HuH-7.5 (cell line): ENCODE measurements at places on chromosomes 3 and 15.

- DNase-seq = no peak
These were observed 6.1 kb downstream of the WNT7A start for GRCh38 chr3:13873818-13874217.

- no peak for DNase-seq
These were observed 51.8 kb downstream of the TRIM71 start for GRCh38 chr3:32869513-32870047.

DNA sequence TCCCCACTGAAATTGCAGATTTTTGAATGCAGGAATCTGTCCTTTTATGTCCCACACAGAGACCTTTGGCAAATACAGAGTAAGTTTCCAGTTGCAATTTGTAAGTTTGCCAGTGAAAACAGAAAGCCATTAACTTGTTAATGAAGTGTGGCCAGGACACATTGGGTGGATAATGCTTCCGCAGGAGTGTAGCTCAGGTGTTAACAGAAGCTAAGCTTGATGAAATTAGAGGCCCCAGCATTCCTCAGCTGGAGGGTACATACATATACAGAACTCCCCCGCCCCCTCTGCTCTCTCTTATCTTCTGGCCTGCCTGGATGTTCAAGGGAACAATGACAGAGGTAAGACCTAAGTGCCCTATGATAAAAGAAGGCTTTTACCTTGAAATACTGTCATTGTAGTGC is 8.1 kb upstream of the LRRC2 start:
- DNase-seq = peak; percentile 52

DNA sequence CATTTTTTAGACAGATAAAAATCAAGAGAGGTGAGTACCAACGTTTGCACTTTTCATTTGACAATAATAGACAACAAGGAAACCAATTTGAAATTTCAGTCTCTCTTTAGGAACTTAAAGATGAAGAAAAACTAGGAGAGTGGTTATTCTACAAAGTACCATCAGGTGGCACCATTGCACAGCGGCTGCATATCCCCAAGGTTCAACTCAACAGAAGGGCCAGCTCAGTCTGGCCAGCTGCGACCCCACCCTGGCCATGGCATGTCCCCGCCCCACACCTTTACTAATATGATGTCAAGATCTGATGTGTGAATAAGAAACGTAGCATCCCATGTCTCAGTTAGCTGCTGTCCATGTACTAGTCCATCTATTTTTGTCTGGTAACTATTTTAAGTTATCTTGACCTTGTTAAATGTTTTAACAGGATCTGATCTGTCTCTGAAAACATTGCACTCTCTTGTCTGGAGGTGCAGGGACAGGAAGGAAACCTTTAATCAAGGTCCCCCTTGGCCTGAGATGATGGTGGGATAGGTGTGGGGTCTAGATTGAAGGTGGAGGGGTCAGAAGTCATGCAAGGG is 35.5 kb upstream of the CGNL1 start:
- DNase-seq = peak; percentile 26

DNA sequence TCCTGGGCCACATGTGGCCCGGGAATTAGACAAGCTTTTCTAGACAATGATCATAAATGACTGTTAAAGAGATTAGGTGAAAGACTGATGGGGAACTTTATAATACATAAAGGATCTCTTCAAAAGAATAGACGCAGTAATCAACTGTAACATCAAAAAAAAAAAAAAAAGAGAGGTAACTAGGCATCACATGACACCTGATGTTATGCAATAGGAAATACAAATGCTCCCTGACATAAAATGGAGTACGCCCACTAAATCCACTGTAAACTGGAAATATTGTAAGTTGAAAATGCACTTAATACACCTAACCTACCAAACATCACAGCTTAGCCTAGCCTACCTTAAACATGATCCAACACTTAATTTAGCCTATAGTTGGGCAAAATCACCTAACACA is 27.2 kb downstream of the GSK3B start:
- DNase-seq = no peak

GRCh38 chr3:195565716-195566115 is 18.0 kb downstream of the APOD start:
- no peak for DNase-seq

DNA sequence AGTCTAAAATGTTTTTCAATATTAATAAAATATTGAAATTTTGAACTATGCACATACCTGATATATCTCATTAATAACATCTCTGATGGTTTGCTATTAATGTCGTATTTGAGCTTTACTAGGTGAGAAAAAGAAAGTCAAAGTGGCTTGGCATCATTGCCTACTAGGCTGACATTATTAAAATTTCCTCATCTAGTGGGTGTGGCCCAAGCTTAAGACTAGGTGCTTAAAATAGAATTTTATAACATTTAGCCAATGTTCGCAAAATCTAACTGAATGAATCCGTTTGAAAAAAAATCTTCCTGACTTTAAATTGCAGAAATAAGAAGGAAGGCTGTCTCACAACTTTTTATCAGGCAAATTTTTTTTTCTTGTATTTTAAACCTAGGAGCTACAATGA is 46.1 kb downstream of the ABI3BP start:
- no peak for DNase-seq

DNA sequence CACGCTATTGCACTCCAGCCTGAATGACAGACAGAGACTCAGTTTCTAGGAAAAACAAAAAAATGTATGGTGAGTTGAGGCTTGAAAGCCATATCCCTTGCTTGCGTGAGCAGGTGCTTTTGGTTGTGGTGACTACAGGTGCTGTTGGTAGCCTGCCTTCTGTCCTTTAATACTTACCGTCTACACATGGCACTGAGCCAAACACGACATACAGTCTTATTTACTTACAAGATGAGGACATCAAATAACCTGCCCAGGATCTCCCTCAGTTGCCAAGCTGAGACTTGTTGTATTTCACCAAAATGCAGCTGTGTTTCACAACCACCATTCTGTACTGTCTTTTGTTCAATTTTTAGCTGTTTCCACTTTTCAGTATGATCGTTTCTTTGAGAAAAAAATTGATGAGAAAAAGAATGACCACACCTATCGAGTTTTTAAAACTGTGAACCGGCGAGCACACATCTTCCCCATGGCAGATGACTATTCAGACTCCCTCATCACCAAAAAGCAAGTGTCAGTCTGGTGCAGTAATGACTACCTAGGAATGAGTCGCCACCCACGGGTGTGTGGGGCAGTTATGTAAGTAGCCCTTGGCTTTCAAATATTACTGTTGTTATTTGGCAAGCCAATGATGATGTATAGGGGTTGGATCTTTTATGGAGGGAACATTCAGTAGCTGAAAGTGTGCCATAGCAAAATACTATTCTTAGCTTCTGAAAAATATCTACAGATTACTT is 6.5 kb downstream of the ALAS1 start:
- DNase-seq = no peak

DNA sequence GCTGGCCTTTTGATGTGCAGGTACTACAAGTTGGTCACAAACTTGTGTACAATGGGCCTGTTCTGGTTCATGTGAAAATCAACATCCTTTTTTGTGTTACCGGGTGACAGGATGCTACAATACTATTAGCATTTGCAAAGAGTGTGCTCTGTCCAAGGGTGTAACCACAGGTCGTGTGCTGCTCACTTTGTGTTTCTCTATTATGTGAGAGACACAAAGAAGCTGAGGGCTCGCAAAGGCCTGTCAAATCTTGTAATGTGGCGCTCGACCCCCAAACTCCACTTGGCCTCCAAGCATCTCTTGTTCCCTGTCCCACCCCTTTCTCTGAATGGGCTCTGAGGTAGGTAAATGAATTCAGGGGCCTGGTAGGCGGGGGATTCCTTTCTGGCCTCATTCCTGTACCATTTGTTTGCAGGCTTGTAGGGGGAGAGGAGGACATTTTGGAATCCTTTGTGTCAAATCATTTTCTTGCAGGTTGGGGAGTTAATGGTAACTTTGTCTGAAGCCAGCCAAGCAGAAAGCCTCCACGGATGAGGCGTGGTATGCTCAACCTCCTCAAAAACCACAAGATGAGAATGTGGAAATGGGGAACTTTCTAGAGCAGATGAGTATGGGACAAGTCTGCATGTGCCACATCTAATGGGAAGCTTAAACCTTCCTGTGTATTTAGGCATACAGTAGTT is 109.1 kb downstream of the OPA1 start:
- no peak for DNase-seq

DNA sequence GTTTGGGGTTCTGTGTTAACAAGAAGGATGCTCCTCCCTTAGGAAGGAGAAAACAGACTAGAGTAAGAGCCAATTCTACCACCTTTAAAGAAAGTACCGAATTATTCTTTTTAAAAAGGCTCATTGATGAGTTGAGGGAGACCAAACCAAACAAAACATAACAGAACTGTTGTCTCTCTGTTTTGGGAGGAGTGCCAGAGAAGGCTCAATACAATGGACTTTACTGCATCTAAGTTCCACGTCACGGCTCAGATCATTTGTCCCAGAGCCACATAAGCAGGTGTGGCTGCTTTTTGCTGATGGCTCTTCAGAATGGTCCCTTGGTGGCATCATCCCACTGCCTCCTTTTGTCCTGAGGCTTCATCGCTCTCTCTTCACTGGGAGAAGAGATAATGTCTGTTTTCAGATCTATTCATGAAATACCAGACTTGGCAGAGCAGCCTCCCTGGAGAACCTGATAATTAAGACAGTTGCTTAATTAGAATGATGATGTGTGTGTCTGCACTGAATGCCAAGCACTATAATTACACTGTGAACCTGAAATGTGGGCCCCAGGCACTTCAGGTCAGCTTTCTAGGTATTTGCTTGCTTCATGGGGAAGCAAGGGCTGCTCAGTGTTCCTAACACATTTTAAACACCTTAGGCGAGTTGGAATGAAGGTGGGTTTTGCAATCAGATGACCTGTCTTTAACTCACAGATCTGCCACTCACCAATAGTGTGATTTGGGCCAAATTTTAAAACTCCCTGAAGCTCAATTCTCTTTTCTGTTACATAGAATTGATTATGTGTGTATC is 335.2 kb upstream of the MCTP2 start:
- no peak for DNase-seq

DNA sequence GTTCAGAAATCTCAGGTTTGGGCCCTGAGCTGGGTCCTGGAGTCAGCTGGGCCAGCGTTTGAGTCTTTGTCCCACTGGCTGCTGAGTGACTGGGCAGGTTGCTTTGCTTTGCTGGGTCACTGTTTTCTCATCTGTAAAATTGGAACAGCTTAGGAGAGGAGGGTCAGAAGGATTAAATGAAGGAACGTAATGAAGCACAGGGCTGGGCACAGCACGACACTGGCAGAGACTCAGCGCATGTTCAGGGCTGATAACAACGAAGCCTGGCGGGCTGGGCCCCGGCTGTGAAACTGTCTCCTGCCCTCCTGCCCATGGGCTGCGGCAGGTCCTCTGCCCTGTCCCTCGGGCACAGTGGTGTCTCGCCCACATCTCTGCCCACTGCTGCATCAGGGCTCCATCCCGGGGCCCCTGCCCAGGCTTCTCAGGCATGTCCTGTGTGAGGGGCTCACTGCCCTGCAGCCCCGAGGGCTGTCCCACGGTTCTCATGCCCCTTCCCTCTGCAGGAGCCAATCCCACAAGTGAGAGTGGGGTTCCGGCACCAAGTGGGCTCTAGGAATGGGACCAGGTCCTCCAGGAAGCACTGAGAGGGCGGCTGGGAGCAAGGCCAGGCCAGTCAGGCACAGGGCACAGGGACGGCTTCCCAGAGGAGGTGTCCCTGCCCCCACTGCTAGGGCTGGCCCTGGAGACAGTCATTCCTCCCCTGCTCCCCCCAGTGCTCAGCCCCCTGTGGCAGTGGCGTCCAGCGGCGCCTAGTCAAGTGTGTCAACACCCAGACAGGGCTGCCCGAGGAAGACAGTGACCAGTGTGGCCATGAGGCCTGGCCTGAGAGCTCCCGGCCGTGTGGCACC is 88.0 kb downstream of the TBC1D2B start:
- DNase-seq = no peak
